Tibial artery (tissue), 4 donors: ENCODE measurements at places on chromosomes 4 and X.

- DNase-seq: no peak
Measured at GRCh38 chr4:36207831-36208520, 36.3 kb downstream of the ARAP2 start.

- no peak for DNase-seq
Measured at GRCh38 chrX:53717205-53717604, 30.7 kb upstream of the HUWE1 start.

DNA sequence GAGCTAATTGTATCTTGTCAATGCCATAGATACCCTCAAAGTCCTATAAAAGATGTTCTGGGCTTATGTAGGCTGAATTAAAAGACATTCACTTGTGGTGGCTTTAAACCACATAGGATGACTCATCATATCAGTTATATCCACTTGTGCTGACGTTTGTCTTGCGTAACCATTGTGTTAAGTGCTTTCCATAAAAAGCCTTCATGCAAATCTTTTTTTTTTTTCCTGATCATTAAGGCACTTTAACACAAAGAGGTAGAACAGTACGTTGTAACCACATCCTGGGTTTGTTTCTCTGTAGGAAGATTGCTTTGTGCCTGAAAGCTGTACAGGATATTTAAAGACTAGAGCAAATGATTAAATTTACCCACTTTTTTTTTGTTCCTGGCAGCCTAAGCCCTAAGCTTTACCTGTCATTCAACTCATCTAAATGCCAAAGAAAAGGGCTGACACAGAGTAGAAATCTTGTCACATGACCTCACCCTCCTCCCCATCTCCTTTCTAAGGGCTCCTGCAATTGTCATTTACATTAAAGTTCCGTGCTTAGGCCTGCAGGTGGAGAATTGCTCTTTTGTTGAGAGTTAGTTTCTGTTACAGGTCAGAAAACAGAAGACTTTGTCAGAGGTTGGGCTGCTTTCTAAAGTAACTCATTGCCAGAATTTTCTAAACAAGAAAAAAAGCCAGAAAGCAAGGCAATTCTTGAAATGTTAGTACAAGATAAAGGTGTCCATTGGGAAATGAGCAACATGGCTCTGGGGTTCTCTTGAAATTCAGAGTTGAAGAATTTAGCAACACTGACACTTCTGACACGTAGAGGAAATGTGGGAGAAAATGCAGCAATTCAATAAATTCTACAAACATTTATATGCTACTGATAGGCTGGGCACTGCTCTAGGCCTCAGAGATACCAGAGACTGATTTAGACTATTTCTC is 555.6 kb downstream of the PPARGC1A start:
- DNase-seq: no peak

DNA sequence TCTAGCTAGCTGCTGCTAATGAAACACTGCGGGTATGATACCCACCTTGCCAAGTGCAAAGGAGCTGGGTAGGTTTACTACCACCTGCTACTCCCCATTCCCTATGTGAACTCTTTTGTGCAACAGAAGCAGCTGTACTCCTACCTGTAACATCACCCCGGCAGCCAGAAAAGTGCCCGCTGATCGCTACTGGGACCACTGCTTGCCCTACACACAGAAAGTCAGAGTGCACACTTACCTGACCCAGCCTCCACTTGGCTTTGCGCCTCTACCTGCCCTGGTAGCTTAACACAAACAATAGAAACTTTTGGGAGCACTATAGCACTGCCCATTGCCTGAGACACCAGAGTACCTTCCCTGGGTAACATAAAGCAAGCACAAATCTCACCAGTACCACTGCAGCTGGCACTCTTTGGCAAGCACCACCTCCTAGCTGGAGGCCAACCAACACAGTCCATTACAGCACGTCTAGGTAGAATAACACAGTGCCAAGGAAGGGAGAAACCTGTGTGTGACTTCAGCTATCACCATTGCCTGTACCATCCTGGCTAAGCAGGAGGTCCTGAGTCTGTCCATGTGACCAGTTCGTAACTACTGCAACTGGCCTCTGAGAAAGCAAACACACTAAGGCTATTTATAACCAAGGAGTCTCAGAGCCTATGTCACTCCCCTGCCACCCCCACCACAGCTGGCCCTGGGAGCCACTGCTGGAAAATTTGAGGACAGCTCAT is 80.1 kb downstream of the CENPC start:
- DNase-seq: no peak

DNA sequence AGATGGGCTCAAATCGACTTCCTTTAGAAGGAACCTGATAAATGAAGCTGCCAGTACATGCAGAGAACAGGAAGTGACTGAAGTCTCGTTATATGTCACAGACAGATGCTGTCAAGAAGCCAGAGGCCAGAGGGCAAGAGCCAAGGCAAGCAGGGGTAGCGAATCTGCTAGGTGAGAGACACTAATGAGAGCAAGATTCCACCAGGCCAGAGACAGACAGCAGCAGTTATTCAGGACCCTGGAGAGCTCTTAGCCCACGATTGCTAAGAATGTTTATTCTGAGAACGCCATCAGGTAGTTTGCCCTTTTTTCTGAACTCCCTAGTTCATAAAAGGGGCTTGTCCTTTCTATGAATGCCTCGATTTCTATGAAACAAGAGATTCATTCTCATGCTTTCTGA is 73.7 kb downstream of the BEND2 start:
- no peak for DNase-seq
